ENCODE measurements at places on chromosomes 16 and 17.

GRCh38 chr17:58005728-58006559, 1.1 kb downstream of the SRSF1 start:
- no peak for DNase-seq

- DNase-seq = peak; percentile 77
Measured at GRCh38 chr16:3171855-3172593, 16.0 kb upstream of the OR1F1 start.

DNA sequence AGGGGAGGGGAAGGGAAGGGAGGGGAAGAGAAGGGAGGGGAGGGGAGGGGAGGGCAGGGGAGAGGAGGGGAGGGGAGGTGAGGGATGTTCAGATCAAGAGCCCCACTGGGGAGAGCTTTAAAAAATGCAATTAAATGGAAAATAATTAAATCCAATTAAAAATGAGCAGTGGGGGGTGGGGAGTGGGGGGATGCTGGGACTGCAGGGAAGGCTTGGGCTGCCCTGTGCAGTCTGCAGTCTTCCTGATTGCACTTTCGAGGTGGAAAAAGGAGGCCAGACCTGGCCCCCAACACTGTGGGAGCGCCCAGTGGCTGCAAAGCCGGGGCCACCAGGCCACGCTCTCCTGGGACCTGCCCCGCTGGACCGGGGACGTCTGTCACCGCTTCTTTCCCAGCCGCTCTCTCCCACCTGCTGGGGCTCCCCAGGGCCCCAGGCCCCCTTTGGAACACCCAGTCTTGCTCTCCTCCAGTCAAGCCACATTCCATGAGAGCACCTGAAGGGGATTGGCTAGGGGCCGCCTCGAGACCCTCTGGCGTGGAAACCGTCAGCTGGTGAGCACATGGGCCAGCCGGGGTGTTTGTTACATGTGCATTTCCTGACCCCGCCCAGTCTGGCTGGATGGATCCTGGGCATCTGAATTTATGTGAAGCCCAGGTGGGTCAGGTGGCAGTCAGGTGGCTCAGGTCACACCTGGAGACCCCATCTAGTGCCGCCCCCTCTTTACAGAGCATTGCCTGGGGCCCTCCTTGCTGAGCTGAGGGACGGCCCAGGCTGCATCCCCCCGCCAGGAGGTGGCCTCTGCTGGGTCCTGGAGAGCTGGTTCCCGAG, 37.6 kb upstream of the CBFA2T3 start:
- no peak for DNase-seq

- DNase-seq = no peak
Measured at GRCh38 chr16:33059206-33059605, 134.8 kb upstream of the TP53TG3C start.

GRCh38 chr16:637081-638018, 1.2 kb upstream of the METTL26 start:
- DNase-seq = peak; percentile 89

DNA sequence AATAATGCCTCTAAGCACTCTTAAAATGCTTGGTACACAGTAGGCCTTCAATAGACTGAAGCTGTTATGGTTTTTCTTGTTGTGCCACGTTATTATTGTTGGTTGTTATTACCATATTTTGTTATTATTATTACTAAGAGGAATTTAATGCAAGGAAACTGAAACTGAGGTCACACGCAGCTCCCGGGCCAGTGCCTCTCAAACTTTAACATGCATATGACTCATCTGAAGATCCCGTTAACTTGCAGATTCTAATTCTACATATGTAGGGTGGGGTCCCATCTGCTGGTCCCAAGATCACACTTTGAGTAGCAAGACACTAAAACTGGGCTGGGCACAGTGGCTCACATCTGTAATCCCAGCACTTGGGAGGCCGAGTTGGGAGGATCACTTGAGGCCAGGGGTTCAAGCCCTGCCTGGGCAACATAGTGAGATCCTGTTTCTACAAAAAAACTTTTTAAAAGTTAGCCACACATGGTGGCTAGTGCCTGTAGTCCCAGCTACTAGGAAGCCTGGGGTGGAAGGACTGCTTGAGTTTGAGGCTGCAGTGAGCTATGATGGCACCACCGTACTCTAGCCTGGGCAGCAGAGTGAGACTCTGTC, 888 bp downstream of the ACSM5 start:
- no peak for DNase-seq

GRCh38 chr16:17031484-17032268, 439.1 kb downstream of the XYLT1 start:
- no peak for DNase-seq
